ENCODE measurements at places on chromosomes 7 and 10. TPM values are rescaled to one million over a fixed set of nuclear protein-coding genes. Genes with fewer than 3 reads are reported as not detected.

Gene SFXN3
- 17.1 TPM for total RNA-seq

Gene CDC14C
- total RNA-seq = 0.11 TPM

Gene SRGN
- not detected for total RNA-seq

Gene C7orf57
- not detected for total RNA-seq

Gene ADRA2A
- total RNA-seq = 4.7 TPM

Gene CALML5
- total RNA-seq = not detected

Gene GNB2
- 173 TPM for total RNA-seq

Gene HOXA11
- 3.3 TPM for total RNA-seq

Gene OR9A2
- 0.42 TPM for total RNA-seq

Gene AGAP4
- 40.7 TPM for total RNA-seq

Gene ITPRID1
- not detected for total RNA-seq

Gene HECW1
- 1.9 TPM for total RNA-seq

Gene TRIL
- 13.4 TPM for total RNA-seq

Gene AMPH
- 2.0 TPM for total RNA-seq

Gene PCLO
- total RNA-seq = 6.0 TPM

Gene SPDYE16
- total RNA-seq = 0.34 TPM

Gene LRRC17
- total RNA-seq = 42.0 TPM

Gene IFT22
- total RNA-seq = 34.9 TPM

Gene CHN2
- 8.0 TPM for total RNA-seq

Gene ETV1
- 26.6 TPM for total RNA-seq

Gene OR6B1
- not detected for total RNA-seq

Gene TSPAN12
- total RNA-seq = 7.4 TPM

Gene HOXA3
- 197 TPM for total RNA-seq

Gene TAS2R41
- not detected for total RNA-seq

Gene RPS24
- 1,482 TPM for total RNA-seq

Gene INHBA
- total RNA-seq = 51.4 TPM

Gene TWIST1
- total RNA-seq = 120 TPM

Gene LHFPL3
- not detected for total RNA-seq

Gene STX1A
- total RNA-seq = 13.2 TPM

Gene HMX3
- total RNA-seq = not detected

Gene TUBB8
- total RNA-seq = 0.67 TPM

Gene ANKRD30A
- not detected for total RNA-seq

Gene EZH2
- 28.6 TPM for total RNA-seq

Gene KCND2
- 3.7 TPM for total RNA-seq

Gene TRIM73
- total RNA-seq = 17.0 TPM

Gene NPY
- total RNA-seq = not detected

Gene RBP4
- 0.54 TPM for total RNA-seq

Gene OR6V1
- total RNA-seq = not detected

Gene UNCX
- not detected for total RNA-seq

Gene GSTO2
- 11.7 TPM for total RNA-seq

Data from mesothelial cell of epicardium (in vitro differentiated cells).